ENCODE measurements at places on chromosomes 1 and 21.

DNA sequence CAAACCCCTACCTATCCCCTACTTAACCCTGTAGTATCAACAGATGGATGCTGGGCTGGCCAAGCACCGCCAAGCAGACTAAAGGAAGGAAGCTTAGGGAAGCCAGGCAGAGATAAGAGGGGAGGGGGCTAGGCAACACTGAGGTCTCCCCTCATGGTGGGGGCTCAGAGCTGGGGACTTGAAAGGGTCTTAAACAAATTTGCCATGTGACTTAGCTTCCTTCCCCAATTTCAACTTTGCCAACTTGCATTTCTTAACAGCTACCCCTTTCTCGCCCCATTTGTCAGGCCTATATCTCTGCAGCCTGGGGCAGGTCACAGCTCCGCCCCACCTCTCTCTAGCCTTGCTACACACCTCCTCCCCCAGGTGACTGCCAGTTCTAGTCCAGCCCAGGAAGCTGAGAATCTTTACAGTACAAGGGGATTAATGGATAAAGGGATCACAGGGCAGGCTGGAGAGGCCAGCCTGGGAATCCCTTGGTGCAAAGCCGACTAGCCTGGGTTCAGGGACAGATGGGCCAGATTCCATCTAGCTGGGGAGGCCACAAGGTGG lies 3.4 kb downstream of the KIF21B start:
- DNase-seq: no peak

- no peak for DNase-seq
These were observed 1.1 kb upstream of the KCNT2 start for GRCh38 chr1:196609370-196609737.

DNA sequence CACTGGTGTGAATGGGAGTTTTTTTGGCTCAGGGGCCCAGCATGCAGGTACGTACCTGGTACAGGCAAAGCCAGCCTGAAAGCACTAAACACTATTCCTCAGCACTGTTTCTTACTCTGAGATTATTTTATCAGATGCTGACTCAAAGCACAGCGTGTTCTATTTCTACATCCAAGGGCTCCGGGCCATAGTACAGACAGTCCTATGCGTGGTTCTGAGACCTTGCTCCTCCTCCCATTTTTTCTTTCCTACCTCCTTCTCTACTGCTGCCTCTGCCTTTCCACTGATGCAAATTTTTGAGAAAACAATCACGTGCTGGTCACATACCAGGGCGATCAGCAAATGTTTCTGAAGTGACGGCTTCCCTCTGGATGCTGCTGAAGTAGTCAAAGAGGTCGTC lies 36.3 kb downstream of the PDPN start:
- DNase-seq: no peak

GRCh38 chr1:48619539-48619938 lies 147.5 kb upstream of the SPATA6 start:
- no peak for DNase-seq

DNA sequence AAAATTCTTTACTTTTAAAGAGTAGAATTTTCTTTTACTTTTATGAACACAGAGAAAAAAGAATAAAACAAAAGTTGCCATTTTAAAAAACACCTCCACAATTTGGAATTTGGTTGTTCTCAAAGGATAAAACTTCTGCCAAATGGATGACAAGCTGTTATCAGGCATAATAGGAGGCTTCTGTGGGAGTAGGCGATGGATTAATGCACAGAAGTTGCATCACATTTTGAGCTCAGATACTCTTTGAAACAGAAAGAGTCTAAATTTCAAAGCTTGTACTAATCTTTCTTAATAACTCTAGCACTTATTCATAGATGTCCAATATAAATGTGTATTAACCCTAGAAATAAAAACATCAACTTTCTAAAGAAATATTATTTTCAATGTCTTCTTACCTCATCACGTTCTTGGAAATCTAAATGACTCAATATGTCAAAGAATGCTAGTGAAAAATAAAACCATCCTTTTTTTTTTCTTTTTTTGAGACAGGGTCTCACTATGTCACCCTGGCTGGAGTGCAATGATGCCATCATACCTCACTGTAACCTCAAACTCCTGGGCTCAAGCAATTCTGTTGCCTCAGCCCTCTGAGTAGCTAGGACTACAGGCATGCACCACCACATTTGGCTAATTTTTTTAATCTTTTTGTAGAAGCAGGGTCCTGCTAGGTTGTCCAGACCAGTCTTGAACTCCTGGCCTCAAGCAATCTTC lies 112.8 kb upstream of the USP25 start:
- peak; percentile 24 for DNase-seq

GRCh38 chr1:163866564-163866963 lies 544.8 kb downstream of the NUF2 start:
- DNase-seq: no peak

Measured in inflammatory macrophage treated with lipopolysaccharide for 1 hour (primary cell).